ENCODE measurements at places on chromosomes 4 and X.
A peak's percentile ranks its signal among the peaks of the same experiment; 100 is the strongest.

DNA sequence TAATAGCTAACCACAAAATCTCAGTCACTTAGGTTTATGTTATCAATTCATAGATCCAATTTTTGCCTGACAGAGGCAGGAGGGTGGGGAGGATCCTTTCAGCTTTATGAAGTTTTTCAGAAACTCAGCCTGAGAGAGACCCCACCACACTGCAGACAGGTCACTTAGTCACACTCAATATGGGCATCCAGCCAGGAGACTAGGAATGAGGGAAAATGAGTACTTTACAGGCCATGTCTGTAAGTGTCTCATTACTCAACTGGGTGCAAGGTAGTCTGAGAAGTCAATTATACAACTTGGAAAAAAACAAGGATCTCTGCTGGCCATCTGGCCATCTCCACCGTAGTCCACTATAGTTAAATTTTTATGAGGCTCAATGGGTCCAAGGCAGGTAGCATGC lies 365.9 kb downstream of the INPP4B start:
- DNase-seq, result no peak

GRCh38 chrX:37863728-37864127 lies 16.4 kb upstream of the DYNLT3 start:
- no peak for DNase-seq

DNA sequence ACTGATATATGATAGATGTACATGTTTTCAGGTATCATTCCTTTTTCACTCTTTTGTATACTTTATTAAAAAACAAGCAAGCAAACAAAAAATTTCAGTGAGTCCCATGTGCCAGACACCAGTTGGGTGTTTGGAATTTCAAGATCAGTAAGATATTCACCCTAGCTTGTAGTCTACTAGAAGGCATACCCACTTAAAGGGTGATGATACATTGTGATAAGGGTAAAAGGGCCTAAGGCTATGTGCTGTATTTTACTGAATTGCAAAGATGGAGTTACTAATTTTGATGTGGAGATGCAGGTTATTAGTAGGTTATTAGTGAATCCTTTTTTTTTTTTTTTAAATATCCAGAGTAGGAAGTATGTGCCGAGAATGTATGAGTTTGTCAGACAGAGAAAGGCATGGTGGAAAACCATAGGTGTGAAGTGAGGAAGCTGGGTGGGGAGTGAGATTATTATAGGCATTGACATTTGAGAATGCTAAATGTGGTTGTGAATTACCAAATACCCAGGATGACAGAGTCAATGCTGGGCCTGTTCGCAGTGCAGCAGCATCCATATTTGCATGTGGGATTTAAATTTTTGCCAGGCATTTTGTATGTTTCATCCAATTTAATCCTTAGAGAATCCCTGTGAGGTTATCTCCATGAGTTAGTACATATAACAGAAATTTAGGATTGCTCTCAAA lies 10.1 kb downstream of the STIM2 start:
- no peak for DNase-seq

- peak; percentile 23 for DNase-seq
These were observed 91.4 kb downstream of the KLHL13 start for GRCh38 chrX:118025226-118025625.

DNA sequence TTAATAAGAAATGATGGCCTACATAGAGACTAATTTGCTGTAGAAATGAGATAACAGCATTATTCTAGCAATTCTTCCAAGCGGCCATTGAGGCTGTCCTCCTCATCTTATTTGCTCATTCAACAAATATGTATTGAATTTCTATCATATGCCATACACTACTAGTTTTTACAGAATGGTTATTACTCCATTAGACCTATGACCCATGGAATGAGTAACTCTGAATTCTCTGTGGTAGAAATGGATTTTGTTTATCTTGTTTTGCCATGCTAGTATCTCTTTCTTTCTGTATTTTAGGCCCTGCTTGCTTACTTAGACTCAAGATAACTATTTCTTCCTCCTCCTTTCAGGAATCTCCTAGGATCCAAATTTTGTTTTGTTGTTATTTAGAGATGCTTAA lies 103.5 kb downstream of the RPA4 start:
- no peak for DNase-seq

GRCh38 chr4:158739600-158739999 lies 16.4 kb upstream of the PPID start:
- no peak for DNase-seq

GRCh38 chr4:24956091-24956490 lies 43.2 kb upstream of the CCDC149 start:
- no peak for DNase-seq

DNA sequence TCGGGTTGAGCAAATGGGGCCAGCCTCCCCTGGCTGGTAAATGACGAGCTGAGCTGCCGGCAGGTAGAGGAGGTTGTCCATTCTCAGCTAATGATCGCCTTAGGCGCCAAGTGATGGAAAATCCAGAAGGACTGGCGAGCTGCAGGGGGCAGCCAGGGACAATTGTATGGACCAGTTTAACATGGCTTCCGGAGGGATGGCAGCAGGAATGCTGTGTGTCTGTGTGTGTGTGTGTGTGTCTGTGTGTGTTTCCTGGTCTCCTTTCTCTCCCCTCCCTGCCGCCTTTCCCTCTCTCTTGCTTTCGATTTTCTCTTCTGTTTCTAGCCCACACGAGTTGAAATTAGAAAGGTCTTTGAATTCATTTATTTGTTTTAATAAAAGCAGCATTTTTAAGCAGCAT lies 45.2 kb upstream of the BCOR start:
- no peak for DNase-seq

- no peak for DNase-seq
These were observed 57.9 kb downstream of the CPEB2 start for GRCh38 chr4:15060213-15060612.

- no peak for DNase-seq
These were observed 64.4 kb downstream of the DDX60L start for GRCh38 chr4:168415911-168416310.

- no peak for DNase-seq
These were observed 6.4 kb upstream of the PITX2 start for GRCh38 chr4:110629214-110629754.

DNA sequence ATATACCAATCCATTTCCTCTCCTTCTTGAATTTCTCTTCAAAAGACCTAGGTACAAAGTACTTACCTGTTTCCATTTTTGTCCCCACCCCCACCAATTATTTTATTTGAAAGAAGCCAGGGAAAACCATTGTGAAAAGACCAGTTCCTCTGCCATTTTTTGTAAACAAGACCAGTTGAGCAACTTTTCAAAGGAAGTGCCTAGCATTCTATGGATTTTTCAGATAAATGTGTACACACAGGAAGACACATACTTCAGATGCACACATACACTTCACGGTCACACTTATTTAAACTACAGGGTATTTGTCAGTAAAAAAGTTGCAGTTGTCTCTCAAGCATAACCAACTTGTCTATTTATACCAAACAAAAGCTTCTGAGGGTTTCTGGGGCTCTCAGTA lies 587.2 kb upstream of the KLHL4 start:
- no peak for DNase-seq

DNA sequence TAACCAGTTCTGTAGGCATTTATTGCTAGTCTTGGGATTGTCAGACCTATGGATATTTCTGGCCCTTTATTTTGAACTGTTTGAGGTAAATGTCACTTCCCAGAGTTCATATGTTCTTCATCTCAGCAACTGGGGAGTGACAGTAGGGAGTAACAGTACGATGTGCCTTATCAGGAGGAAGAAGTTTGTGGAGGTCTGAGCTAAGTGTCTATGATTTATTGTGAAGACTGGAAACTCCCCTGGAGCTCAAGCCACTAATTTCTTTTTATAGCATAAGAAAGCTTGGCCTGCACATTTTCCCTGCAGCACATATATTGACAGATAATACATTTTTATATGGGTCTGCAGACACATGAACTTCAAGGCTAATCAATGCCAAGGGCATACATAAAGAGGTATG lies 383.8 kb downstream of the GRXCR1 start:
- DNase-seq, result no peak

GRCh38 chr4:159017323-159018026 lies 85.4 kb upstream of the RAPGEF2 start:
- DNase-seq, result no peak

DNA sequence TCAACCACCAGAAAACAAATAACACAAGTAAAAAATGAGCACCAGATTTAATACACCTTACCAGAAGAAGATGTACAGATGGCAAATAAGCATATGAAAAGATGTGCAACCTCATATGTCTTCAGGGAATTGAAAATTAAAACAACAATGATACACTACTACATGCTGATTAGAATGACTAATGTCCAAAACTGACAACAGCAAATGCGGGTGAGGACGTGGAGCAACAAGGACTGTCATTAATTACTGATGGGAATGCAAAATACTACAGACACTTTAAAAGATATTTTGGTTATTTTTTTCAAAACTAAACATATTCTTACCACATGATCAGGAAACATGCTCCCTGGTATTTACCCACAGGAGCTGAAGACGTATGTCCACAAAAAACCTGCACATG lies 140.3 kb downstream of the FRYL start:
- no peak for DNase-seq
